Activated T-cell treated with anti-CD3 and anti-CD28 coated beads, Interleukin-2, amount 50 U/mL, for 72 hours (primary cell): ENCODE measurements at places on chromosomes 2 and 18.

GRCh38 chr18:36912887-36913286 is 84.0 kb downstream of the KIAA1328 start:
- no peak for DNase-seq

- no peak for DNase-seq
These were observed 35.1 kb downstream of the ADI1 start for GRCh38 chr2:3483986-3484960.

- DNase-seq, result no peak
These were observed 42.6 kb upstream of the ACTR2 start for GRCh38 chr2:65185012-65185411.

DNA sequence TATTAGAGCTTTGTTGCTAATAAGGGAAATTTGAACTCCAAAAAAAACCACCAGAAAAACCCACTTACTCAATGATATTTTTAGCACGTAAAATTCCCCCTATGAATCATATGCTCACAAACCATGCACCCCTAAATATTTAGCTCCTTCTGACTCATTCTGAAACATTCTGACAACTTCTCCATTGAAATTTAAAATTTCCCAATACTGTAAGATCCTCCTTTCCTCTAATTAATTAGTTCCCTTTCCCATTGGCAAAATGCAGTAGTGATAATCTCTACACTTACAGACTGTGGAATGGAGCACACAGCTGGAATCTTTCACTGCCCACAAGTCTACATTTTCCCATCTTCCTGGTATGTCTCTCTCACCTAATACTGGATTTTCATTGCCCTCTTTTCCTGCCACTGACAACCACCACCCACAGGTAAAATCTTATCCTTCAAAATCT is 215.8 kb upstream of the ACVR2A start:
- no peak for DNase-seq

DNA sequence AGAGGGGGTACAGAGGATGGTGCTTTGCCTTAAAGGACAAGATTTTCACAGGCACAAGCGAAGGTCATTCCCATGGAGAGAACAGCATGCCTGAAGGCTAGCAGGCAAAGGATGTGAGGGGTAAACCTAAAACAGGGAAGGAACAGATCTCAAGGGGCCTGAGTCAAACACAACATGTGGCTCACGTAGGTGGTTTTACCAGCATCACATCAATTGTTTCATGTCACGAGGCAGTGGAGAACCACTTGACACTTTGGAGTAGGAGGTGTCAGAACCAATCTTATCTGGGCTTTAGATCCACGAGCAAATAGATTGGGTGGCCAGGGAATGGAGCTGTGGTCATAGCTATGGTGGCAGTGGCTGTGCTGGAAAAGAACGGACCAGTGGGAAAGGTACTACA is 8.4 kb downstream of the COX5B start:
- no peak for DNase-seq

GRCh38 chr18:57659460-57660102 is 37.9 kb upstream of the NARS1 start:
- DNase-seq, result no peak

DNA sequence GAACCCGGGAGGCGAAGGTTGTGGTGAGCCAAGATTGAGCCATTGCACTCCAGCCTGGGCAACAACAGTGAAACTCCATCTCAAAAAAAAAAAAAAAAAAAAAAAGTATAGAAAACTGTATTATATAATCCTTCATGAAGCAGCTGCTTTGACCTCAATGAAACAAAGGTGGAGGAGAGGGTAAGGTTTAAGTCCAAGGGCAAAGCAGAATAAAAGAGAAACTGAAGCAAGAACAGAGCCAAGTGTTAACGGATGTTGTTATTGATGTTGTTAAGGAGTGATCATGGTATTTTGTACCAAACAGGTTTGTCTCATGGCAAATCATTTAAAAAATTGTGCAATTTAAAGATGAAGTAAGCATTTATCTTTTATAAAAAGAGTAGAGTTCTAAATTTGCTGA is 7.4 kb downstream of the RAPH1 start:
- DNase-seq, result no peak

DNA sequence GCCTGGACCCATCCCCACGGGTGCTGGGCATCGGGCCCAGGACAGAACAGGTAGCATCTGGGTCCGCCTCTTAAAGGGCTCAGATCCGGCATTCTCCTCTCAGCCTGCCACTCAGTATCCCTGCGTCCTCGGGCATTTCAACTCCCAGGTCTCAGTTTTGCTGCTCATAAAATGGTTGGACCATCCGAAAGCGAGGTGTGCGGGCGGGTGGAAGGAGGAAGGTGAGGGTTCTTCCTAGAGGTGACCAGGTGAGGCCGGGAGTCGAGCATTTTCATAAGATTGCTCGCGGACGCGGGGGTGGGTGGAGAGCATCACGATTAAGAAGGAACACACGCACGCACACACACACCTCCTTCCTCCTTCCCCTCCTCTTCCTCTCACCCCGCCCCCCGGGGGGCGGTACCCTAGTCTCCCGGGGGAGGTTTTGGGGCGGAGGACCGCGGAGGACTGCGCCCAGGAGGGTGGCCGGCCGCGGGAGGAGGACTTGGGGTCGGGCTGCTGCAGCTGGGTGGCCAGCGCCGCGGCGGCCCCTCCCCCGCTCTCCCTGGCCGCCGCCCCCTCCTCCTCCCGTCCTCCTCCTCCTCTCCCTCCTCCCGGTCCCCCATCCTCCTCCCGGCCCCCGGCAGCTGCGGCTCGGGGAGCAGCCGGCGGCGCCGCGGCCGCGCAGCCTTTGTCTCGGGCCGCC is 97.9 kb upstream of the GPR45 start:
- peak; percentile 45 for DNase-seq

DNA sequence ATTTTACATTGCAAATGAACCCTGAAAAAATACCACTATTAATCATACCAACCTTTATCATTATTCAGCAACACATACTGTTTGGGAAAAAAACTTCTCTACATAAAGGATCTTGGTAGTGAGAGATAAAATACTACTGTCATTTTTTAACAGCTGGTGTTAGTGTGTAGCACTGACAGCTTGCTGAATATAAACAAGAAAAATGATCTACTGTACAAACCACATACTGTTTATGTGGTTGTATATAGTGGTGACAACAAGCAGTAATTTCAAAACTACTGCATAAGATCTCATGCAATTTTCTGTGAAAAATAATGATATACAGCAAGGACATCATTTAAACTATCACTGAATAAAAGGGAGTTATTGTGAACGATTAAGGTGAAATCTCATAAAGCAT is 601.2 kb downstream of the LRP1B start:
- no peak for DNase-seq
